Left ventricle myocardium superior (tissue), 1 donor: ENCODE measurements at places on chromosomes 6 and 20.

DNA sequence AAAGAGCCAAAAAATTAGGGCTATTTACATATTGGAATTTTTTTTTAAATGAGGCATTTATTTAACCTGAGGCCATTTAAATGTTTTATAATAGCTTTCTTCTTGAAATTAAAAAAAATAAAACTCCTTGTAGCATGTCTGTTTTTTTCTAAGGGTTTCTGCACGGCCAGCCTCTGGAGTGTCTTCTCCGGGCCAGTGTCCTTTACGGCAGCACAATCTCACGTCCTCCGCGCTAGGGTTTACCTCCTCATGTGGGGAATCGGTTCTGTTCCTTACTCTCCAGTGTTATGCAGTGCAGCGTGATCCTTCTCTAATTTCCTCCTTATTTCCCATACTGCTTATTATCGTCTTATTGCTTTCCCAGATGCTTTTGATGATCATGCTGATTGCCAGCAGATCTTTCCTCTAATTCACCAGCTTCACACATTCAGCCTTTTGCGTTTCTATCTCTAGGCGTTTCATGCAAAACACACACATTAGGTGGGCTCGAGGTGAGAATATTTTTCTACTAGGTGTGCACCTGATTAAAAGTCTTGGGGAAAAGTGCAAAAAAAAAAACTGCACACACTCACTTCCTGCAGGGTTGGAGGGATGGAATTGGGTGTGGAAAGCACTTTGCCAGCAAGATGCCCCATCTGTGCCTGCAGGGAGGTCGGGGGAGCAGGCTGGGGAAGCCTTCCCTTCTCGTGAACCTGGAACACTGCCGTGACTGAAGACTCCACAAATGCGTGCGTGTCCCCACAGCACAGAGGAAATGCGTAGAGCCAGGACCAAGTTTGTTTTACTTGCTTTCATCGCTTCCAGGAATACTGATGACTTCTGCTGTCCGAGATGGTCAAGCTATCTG is 56.1 kb downstream of the PSMG4 start:
- DNase-seq = no peak

- DNase-seq = no peak
Observed at GRCh38 chr20:14051454-14051853, 56.1 kb downstream of the MACROD2 start.

DNA sequence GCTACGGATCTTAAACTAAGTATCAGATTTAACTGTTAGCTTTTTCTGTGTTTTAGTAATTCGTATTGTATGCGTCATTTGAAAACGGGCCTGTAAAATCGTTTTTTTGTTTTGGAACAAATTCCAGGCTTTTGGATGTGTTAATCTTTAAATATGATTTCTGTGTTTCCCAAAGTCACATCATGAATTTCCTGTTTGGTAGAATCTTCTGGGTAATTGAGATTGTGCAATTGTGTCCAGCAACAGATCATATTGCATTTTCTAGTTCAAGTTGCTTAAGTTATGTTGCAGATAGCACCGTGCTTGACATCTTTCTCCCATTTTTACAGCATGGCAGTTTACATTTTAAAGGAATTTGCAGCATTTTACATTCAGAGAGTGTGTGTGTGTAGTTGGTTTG is 1.9 kb downstream of the MAPK14 start:
- no peak for DNase-seq

GRCh38 chr6:170208651-170209353 is 82.1 kb downstream of the DLL1 start:
- DNase-seq = peak; percentile 10

DNA sequence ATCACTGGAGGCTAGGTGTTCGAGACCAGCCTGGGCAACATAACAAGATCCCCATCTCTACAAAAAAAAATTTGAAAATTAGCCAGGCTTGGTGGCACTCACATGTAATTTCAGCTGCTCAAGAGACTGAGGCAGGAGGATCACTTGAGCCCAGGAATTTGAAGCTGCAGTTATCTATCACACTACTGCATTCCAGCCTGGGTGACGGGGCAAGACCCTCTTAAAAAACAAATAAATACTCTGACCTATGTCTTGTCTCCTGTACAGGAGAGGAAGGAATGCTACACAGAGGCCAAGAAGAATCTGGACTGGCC is 25.8 kb downstream of the COX4I2 start:
- DNase-seq = no peak

DNA sequence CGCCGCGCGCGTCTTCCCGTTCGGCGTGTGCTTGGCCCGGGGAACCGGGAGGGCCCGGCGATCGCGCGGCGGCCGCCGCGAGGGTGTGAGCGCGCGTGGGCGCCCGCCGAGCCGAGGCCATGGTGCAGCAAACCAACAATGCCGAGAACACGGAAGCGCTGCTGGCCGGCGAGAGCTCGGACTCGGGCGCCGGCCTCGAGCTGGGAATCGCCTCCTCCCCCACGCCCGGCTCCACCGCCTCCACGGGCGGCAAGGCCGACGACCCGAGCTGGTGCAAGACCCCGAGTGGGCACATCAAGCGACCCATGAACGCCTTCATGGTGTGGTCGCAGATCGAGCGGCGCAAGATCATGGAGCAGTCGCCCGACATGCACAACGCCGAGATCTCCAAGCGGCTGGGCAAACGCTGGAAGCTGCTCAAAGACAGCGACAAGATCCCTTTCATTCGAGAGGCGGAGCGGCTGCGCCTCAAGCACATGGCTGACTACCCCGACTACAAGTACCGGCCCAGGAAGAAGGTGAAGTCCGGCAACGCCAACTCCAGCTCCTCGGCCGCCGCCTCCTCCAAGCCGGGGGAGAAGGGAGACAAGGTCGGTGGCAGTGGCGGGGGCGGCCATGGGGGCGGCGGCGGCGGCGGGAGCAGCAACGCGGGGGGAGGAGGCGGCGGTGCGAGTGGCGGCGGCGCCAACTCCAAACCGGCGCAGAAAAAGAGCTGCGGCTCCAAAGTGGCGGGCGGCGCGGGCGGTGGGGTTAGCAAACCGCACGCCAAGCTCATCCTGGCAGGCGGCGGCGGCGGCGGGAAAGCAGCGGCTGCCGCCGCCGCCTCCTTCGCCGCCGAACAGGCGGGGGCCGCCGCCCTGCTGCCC is 1.1 kb downstream of the SOX4 start:
- peak; percentile 79 for DNase-seq

- no peak for DNase-seq
Observed at GRCh38 chr6:127641905-127642304, 64.9 kb downstream of the C6orf58 start.

DNA sequence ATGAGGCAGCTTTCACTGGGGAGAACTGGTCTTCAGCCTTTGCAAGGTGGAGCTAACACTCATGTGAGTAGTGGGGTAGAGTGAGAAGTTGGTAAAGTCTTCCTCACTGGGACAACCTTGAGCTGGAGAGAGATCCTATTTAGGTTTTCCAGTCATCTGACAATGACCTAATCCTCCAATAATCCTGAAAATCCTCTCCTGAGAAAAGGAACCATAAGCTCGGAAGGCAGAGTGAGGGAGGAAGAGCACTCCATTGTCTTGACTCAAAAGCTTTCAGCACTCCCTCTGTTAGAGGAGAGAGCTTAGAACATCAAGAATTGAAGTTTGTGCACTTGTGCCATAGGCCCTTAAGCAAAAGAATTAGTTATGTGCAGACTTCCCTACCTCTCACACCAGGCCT is 77.8 kb downstream of the TRAM2 start:
- DNase-seq = no peak

DNA sequence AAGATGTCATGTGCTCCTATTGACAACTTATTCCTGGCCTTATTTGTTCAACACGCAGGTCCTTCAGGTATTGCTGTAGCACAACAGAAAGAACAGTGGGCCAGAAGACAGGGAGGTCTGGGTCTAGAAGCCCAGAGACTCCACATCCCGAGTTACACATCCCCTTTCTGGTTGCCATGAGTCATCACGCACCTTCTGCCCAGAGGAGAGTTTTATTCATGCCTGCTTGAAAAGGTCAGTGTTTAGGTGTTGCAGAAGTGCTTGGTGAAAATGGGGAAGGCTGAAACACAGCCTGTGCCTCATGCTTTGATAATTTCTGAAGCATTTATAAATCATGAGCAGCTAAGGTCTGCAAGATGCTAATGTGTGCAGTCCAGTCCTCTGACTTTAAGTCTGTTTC is 256.4 kb downstream of the GMPR start:
- no peak for DNase-seq

DNA sequence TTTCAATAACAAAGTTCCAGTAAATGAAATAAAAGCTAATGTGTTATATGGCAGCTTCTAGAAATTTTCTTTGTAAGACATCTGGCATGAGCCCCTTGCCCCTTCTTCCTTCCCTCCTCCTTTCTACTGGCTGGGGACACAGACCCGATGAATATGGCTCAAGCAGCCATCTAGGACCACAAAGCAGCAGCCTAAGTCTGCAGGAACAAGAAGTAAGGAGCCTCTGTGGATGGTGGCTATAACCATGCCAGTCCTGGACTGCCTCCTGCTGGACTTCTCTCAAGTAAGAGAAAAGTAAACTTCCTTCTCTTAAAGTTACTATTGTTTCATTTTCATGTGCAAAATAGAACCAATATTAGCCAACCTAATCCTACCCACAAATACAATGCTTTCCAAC is 114.9 kb upstream of the DST start:
- no peak for DNase-seq

GRCh38 chr6:2072453-2072852 is 173.0 kb downstream of the GMDS start:
- no peak for DNase-seq

GRCh38 chr6:65221153-65221552 is 485.9 kb downstream of the EYS start:
- no peak for DNase-seq

DNA sequence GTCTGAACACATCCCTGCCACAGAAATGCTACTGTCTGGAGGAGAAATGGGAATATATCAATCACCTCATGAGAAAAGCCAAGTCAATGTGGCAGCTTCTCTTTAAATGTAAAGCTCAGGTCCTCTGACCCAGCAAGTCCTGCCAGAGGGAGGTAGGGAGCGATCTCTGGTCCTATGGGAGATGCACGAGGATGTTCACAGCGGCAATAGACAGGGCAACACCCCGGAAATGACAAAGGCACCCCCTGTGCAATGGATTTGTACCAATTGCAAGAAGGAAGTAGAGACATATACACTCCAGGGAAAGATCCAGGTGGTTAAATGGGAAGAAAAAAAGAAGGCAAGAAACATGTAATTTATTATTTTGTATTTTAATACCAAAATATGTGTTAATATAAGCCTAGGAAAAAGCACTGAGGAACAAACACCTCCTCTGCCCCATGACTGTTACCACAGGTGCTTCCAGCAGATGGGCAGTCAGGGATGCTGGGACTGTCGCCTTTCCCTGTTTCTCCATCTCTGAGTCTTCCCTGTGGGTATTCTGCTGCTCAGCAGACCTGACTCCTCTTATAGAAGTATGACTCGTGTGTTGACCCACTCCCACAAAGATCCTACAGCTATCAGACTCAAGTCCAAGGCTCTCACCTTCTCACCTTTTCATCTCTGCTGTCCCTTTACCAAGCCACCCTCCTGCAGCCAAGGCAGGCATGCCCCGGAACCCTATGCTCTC is 20.8 kb downstream of the ATP9A start:
- no peak for DNase-seq

- DNase-seq = no peak
Observed at GRCh38 chr6:81900616-81901015, 148.1 kb upstream of the TENT5A start.

- DNase-seq = no peak
Observed at GRCh38 chr6:142714951-142715785, 229.8 kb downstream of the HIVEP2 start.

- DNase-seq = no peak
Observed at GRCh38 chr20:54004445-54004844, 65.9 kb downstream of the BCAS1 start.

- no peak for DNase-seq
Observed at GRCh38 chr6:21188505-21189223, 404.9 kb upstream of the SOX4 start.

DNA sequence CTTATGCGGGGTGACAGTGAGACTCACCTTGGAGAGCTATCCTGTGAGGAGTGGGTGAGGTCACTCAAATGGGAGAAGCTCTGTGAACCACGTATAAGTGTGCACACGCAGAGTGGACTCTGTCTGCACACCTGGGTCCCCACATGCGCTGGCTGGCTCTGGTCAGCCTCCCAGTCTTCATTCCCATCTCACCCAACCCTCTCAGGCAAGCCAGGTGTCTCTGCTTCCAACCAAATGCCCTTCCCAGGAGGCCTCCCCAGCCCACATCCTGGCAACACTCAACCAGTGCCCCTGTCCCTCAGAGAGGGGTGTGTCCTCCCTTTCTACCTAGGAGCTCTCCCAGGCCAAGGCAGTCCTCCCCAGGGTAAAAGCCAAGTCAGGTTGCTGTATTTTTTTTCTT is 8.0 kb upstream of the PI16 start:
- no peak for DNase-seq

DNA sequence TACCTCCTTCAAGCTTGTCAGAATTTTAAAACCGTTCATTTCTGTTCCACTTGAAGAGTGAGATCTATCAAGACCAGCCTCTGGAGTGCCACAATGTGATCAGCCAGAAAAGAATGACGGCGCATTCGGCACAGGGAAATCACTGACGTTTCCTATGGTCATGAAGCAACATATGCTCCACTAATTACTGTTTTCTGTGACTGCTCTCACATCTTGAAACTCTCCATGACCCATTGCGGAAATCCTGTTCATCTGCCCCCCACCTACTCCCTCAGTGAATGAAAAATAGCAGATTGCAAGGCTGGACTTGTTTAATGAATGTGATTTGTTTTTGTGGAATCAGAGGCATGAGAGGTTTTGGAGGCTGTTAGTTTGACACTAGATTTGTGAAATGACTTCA is 53.2 kb downstream of the SAMD5 start:
- DNase-seq = no peak
